ENCODE measurements at places on chromosomes 7 and 10.

GRCh38 chr7:107850643-107851042, 40.3 kb upstream of the DLD start:
- no peak for DNase-seq
- no peak overlapping the region for H3K27ac ChIP-seq
- H3K27me3 ChIP-seq = no peaks in the 10 kb centered on the region
- no peaks in the 10 kb centered on the region for H3K36me3 ChIP-seq

- no peaks in the 10 kb centered on the region for H3K36me3 ChIP-seq
- no peak overlapping the region for H3K27ac ChIP-seq
- H3K4me3 ChIP-seq = no peak overlapping the region
- H3K4me1 ChIP-seq = no peaks in the 10 kb centered on the region
- no peaks in the 10 kb centered on the region for H3K27me3 ChIP-seq
These were observed 178.4 kb downstream of the ARHGAP12 start for GRCh38 chr10:31749981-31750840.

DNA sequence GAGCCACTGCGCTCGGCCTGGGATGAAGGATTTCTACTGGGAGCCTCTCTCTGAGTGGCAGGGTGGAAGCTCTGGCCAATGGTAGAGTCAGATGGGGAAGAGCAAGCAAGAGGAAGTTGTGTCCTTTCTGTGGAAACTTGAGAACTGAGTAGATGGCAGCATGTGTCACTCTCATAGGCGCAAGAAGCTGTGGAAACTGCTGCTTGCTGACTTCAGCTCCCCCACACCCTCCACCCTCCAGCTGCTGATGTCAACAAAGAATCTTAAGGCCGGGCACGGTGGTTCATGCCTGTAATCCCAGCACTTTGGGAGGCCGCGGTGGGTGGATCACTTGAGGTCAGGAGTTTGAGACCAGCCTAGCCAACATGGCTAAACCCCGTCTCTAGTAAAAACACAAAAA, 39.8 kb upstream of the SRGN start:
- H3K36me3 ChIP-seq = no peaks in the 10 kb centered on the region
- H3K4me1 ChIP-seq = peaks cover 8% of the 10 kb centered on the region
- DNase-seq = no peak
- no peak overlapping the region for H3K27ac ChIP-seq

DNA sequence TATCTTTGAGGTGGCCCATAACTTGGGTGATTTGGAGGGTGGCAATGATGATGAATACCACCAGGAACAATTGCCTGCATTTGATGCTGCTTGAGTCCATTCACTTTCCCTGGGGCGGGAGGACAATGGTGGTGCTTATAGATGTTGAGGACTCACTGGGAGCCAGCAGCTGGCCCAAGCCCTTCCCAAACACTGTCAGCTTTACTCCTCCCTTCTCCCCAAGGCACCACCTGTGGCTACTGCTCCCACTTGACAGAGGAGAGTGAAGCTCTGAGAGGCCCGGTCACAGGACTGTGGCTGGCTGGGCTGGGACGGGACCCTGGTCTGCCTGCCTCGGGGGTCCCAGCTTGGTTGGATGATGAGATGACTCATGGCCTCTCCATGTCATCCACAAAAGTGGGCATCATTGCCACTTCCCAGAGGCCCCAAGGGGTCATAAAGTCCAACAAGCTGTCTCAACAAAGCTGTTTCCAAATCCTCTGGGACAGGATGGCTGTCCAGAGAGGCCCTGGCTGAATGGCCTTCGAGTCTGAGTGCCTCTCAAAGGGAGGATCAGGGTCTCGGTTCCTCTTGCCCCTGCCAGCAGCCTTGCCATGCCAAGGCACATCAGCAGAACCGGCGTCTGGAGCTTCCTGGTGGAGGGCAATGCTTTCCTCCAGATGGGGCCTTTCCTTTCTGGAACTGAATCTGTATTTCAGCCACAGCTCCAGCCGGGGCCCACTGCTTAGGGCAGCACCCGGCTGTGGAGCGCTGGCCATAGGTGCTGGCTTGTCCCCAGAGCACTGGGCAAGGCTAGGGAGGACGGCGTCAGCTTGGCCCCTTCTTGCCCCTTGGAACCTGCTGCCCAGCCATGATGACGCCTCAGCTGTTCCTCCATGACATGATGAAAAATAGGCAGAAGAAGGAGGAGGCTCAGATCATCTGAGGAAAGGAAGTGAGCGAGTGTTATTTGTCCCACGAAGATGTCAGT, 47.0 kb upstream of the PLEKHA1 start:
- no peak overlapping the region for H3K4me3 ChIP-seq
- H3K27ac ChIP-seq = no peak overlapping the region
- H3K27me3 ChIP-seq = peaks cover 34% of the 10 kb centered on the region
- DNase-seq = no peak
- no peaks in the 10 kb centered on the region for H3K36me3 ChIP-seq
- H3K4me1 ChIP-seq = no peaks in the 10 kb centered on the region

DNA sequence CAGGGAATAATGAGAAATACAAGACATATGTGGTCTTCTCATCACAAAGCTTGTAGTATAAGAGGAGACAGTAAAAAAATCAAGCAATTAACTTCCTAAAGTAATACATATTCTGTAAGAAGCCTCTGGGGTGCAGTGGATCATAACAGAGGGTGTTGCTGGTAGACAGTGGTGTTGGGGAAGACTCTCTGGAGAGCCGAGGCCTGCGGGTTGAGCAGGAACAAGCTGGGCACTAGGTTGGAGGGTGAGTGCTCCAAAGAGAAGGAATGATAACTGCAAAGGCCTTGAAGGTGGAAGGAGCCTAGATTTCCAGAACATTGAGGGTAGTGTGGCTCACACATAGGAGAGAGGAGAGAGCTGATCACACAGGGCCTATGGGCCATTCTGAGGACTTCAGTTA, 1.5 kb downstream of the GIMAP4 start:
- H3K4me1 ChIP-seq = peaks cover 33% of the 10 kb centered on the region
- H3K36me3 ChIP-seq = peaks cover 7% of the 10 kb centered on the region
- H3K27ac ChIP-seq = peak overlapping the region; percentile 68
- DNase-seq = peak; percentile 58
- H3K4me3 ChIP-seq = peak overlapping the region; percentile 88
- H3K27me3 ChIP-seq = no peaks in the 10 kb centered on the region

DNA sequence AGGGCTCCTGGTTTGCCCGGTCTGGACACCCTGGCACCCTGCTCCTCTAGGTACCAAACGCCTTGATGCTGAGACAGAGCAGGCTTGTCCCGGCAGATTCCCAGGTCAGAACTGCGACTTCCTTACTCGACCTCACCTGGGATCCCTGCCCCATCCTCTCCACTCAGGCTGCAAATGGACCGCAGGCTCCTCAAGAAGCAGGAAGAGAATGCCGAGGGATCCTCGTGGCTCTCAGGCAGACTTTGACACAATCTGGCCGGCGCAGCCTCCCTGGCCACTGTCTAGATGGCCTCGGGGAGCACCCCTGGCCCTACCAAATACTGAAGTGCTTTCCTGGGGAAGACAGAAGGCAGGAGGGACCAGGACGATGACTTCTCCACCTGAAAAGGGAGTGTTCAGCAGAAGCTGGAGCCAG, 421 bp upstream of the NODAL start:
- peaks cover 56% of the 10 kb centered on the region for H3K27me3 ChIP-seq
- no peak for DNase-seq
- H3K36me3 ChIP-seq = no peaks in the 10 kb centered on the region
- no peak overlapping the region for H3K4me3 ChIP-seq
- H3K4me1 ChIP-seq = peaks cover 2% of the 10 kb centered on the region

- H3K4me1 ChIP-seq = no peaks in the 10 kb centered on the region
- H3K27me3 ChIP-seq = peaks cover 11% of the 10 kb centered on the region
- H3K36me3 ChIP-seq = no peaks in the 10 kb centered on the region
- no peak overlapping the region for H3K27ac ChIP-seq
- no peak overlapping the region for H3K4me3 ChIP-seq
- no peak for DNase-seq
These were observed 121.4 kb upstream of the CHST15 start for GRCh38 chr10:124214610-124215375.

GRCh38 chr10:46029461-46030030, 877 bp downstream of the NCOA4 start:
- no peaks in the 10 kb centered on the region for H3K36me3 ChIP-seq
- H3K4me1 ChIP-seq = peaks cover 45% of the 10 kb centered on the region
- DNase-seq = no peak
- peak overlapping the region; percentile 75 for H3K4me3 ChIP-seq
- no peaks in the 10 kb centered on the region for H3K27me3 ChIP-seq

- no peaks in the 10 kb centered on the region for H3K27me3 ChIP-seq
- H3K4me3 ChIP-seq = peak overlapping the region; percentile 78
- no peaks in the 10 kb centered on the region for H3K36me3 ChIP-seq
- no peaks in the 10 kb centered on the region for H3K4me1 ChIP-seq
- peak; percentile 64 for DNase-seq
These were observed 144.0 kb upstream of the RET start for GRCh38 chr10:42932735-42933447.

DNA sequence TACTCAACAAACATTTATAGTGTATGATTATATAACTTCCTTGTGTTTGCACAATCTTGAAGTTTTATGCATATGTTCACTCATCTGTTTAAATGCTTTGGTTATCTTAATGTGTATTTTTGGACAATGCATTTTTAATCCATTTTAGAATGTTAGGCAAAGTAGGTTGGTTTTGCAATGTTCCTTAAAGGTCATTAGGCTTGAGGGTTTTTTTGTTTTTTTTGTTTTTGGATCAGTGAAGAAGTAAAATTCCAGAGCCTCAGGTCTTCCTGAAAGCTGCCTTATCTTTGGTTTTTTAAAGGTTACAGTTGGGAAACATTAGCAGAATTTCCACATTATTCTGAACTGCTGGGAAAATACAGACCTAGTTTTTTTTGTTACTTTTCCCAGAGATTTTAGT, 12.8 kb downstream of the MDFIC start:
- DNase-seq = no peak
- no peaks in the 10 kb centered on the region for H3K27me3 ChIP-seq
- H3K4me3 ChIP-seq = no peak overlapping the region
- H3K27ac ChIP-seq = no peak overlapping the region
- H3K36me3 ChIP-seq = no peaks in the 10 kb centered on the region
- H3K4me1 ChIP-seq = peaks cover 9% of the 10 kb centered on the region

- no peak overlapping the region for H3K27ac ChIP-seq
- no peaks in the 10 kb centered on the region for H3K36me3 ChIP-seq
- no peaks in the 10 kb centered on the region for H3K4me1 ChIP-seq
- no peak for DNase-seq
- no peak overlapping the region for H3K4me3 ChIP-seq
These were observed 86.8 kb upstream of the KMT2C start for GRCh38 chr7:152522571-152523067.

- no peak overlapping the region for H3K4me3 ChIP-seq
- H3K36me3 ChIP-seq = no peaks in the 10 kb centered on the region
- no peak overlapping the region for H3K27ac ChIP-seq
- no peaks in the 10 kb centered on the region for H3K4me1 ChIP-seq
These were observed 11.4 kb upstream of the TWIST1 start for GRCh38 chr7:19128856-19129255.

- H3K27me3 ChIP-seq = no peaks in the 10 kb centered on the region
- H3K36me3 ChIP-seq = no peaks in the 10 kb centered on the region
- no peak for DNase-seq
- no peak overlapping the region for H3K27ac ChIP-seq
- no peak overlapping the region for H3K4me3 ChIP-seq
- peaks cover 3% of the 10 kb centered on the region for H3K4me1 ChIP-seq
These were observed 15.1 kb downstream of the ADD3 start for GRCh38 chr10:110022716-110023504.

DNA sequence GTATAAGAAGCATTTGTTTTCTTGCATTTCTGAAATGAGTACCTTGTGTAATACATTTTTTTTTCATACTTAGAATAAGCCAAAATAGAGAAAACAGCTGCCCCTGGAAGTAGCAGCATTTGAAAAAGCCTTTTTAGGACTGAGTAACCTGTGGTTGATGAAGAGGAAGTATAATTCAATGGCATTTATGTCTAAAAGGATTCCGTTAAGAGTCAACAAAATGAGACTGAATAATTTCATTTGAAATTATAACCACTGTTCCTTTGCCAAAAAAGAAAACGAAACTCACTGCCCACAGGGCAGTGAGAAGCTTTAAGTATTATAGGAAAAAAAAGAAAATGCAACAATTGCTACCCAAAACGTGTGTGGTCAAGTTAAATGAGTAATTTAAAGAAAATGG, 705.6 kb upstream of the PHF14 start:
- no peak for DNase-seq
- no peak overlapping the region for H3K27ac ChIP-seq
- no peak overlapping the region for H3K4me3 ChIP-seq
- no peaks in the 10 kb centered on the region for H3K4me1 ChIP-seq
- H3K36me3 ChIP-seq = no peaks in the 10 kb centered on the region

DNA sequence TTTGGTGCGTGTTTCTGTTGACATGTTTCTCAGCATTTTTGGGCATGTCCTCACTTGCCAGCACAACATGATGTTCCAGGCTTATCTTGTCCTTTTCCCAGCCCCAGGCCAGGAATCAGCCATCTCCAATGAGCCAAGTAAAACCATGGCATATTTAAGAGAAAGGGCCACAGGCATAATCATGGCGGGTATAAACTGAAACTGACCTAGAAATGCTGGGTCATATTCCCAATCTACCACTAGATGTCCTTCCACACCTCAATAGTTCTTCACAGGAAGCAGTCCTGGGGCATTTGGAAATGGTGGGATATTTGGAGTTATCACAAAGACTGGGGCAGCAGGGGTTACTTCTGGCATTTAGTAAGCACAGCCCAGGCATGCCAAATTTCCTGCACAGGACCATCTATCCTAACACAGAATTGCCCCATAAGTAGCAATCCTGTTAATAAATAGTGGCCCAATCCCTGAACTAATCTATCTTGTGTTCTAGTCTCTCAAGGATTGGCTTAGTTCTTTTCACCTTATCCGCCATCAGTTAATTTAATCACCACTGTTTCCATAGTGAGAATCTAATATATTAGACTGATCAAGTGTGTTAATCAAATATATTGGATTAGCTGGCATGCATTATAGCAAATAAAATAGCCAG, 101.6 kb downstream of the NPSR1 start:
- DNase-seq = no peak
- H3K27ac ChIP-seq = no peak overlapping the region
- H3K4me1 ChIP-seq = no peaks in the 10 kb centered on the region
- H3K36me3 ChIP-seq = no peaks in the 10 kb centered on the region
